Upper lobe of left lung (tissue), 6 donors: ENCODE measurements at places on chromosomes 13 and 19. TPM values are rescaled to one million over a fixed set of nuclear protein-coding genes. Genes with fewer than 3 reads are reported as not detected.
A peak's percentile ranks its signal among the peaks of the same experiment; 100 is the strongest.

Gene DIAPH3
- total RNA-seq, result 6.3 TPM

- DNase-seq, result no peak
These were observed 52.3 kb upstream of the PARP4 start for GRCh38 chr13:24564881-24565280.

Gene PRSS57
- not detected for total RNA-seq

DNA sequence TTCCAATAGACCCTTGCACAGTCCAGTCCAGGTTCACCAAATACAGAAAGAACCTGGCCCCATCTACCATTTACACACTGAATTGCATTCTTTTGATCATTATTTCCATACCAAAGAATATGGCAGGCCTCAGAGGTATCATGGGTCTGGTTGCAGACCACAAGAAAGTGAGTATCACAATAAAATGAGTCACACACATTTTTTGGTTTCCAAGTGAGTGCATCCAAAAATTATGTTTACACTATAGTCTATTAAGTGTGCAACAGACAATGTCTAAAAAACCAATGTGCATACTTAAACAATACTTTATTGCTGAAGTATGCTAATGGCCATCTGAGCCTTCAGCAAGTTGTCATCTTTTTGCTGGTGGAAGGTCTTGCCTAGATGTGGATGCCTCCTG lies 105.3 kb downstream of the SPACA7 start:
- no peak for DNase-seq

DNA sequence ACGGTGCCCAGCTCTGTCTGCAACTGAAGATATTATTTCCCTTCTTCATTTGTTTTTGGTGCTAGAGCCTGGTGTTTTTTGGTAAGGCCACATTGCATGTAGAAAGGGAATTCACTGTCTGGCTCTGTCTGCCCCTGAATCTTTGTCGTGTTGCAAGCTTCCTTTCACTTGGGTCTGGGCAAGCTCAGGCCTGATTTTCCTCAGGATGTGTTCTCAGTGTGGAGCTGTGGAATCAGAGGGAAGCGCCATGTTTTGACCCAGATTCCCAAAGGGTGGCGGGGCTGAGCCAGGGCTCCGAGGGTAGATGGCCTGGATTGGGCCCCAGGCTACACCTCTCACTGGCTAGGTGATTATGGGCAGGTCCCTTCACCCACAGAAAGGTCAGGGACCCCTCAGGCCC lies 8.6 kb downstream of the PRKCSH start:
- DNase-seq, result no peak

GRCh38 chr13:63774133-63774532 lies 2358.5 kb upstream of the PCDH20 start:
- no peak for DNase-seq

Gene CARD8
- total RNA-seq, result 49.2 TPM

Gene EXOC3L2
- total RNA-seq, result 3.1 TPM

DNA sequence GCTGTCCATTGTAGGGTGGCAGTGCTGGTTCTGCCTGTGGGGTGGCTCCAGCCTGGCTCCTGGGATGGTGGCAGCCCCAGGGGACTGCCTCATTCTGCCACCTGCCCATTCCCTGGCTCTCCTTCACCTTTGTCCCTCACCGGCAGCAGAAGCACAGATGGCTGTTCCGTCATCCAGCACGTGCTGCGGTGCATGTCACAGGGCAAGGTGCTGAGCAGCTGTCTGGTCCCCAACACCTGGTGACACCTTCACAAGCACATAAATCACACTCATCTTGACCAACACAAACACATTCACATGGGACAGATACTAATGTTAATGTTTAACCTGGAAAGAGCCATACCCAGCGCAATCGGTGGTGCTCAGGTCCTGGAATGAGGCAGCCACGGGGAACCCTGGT lies 126.8 kb downstream of the UQCRFS1 start:
- DNase-seq, result no peak

- no peak for DNase-seq
These were observed 62.0 kb downstream of the ZNF100 start for GRCh38 chr19:21705393-21705792.

DNA sequence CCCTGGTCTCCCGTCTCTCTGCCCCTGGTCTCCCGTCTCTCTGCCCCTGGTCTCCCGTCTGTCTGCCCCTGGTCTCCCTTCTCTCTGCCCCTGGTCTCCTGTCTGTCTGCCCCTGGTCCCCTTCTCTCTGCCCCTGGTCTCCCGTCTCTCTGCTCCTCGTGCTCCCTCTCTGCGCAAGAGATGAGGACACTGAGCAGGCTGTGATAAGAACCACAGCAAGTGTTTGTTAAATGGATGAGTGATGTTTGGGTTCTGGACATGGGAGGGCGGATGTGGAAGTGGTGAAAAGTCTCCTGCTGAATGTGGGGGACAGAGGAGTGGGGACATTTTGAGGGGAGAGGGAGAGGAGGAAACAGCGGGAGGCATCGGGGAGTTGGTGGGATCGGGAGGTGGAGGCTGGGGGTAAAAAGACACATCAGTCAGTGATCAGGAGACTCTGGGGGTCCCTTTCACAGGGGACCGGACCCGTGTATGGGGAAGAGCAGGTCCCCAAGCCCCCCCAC lies 8.0 kb downstream of the NPAS1 start:
- no peak for DNase-seq

Gene PEAK3
- total RNA-seq, result 5.2 TPM

- DNase-seq, result peak; percentile 33
These were observed 16.1 kb downstream of the CKM start for GRCh38 chr19:45306518-45307027.

Gene APOC4
- total RNA-seq, result not detected

DNA sequence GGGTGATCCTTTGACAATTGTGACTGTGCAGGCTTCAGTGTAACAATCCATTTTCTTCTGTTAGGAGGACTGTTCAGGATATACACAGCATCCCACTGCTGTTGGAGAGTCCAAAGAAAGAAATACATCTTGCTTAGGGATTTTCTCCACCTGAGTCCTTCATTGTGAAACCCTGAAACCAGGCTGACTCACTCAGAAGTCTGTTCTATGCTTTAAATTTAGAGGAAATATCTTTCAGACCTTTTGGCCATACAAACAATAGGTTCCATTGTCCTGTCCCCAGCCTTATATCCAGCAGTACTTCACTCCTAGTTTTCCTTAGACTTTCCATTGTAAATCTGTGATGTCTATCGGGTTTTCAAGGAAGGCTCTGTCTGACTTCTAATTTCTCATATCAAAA lies 379.1 kb downstream of the SUCLA2 start:
- DNase-seq, result no peak

DNA sequence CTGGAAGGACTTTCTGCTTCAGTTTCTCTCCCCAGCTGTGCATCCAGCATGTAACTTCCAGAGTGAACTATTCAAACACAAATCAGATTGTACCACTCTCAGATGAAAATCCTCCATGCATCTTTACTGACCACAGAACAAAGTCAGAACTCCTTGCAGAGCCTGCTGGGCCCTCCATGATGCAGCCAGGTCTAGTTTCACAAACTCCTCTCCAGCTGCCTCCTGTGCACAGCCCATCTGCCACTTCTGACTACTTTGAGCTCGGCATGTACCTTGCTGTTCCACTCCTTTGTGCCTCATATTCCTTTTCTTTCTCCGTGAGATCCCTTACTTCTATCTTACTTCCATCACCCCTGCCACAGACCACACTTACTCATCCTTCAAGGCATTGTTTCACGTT lies 31.4 kb downstream of the NALCN start:
- DNase-seq, result no peak

GRCh38 chr13:95647321-95647720 lies 2.8 kb upstream of the DZIP1 start:
- no peak for DNase-seq

DNA sequence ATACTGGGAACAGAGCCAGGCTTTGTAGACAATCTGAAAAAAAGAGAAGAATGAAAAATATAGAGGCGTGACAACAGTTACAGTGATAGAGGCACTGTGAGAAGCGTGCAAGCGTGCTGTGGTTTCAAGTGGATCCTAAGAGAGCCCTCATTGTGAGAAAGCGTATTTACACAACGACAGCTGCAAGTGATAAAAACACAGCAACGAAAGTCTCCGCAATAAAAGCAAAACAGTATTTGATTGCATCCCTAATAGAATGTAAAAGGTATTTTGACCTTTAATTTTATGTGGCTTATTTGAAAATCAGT lies 642.7 kb upstream of the ARGLU1 start:
- no peak for DNase-seq

Gene CLDND2
- total RNA-seq, result 3.0 TPM

DNA sequence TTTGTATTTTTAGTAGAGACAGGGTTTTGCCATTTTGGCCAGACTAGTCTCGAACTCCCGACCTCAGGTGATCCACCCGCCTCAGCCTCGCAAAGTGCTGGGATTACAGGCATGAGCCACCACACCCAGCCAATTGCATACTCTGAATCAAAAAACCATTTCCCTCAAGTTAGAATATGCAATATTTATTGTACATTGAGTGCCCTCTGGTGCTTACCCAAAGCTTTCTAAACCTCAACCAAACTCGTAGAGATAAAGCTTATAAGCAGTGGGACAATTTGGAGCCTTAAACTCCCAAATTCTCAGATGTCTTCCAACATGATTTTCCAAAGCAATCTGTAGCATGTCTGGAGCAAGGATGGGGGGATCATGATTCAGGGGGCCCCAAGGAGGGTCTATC lies 22.4 kb downstream of the RFXAP start:
- no peak for DNase-seq

Gene VSIG10L
- 1.5 TPM for total RNA-seq

DNA sequence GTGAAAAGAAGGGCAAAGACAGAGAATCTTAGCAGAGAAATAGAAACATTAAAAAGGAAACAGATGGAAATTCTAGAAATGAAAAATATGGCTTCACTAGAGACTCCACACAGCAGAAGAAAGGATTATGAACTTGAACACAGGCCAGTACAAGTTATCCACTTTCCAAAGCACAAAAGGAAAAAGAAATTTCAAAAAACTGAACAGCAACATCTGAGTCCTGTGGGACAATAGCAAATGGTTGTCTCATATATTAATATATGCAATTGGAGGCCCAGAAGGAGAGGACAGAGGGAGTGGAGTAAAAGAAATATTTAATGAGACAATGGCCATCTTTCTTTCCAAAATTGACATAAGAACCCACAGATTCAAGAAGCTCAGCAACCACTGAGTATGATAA lies 141.7 kb upstream of the GJB6 start:
- DNase-seq, result no peak

DNA sequence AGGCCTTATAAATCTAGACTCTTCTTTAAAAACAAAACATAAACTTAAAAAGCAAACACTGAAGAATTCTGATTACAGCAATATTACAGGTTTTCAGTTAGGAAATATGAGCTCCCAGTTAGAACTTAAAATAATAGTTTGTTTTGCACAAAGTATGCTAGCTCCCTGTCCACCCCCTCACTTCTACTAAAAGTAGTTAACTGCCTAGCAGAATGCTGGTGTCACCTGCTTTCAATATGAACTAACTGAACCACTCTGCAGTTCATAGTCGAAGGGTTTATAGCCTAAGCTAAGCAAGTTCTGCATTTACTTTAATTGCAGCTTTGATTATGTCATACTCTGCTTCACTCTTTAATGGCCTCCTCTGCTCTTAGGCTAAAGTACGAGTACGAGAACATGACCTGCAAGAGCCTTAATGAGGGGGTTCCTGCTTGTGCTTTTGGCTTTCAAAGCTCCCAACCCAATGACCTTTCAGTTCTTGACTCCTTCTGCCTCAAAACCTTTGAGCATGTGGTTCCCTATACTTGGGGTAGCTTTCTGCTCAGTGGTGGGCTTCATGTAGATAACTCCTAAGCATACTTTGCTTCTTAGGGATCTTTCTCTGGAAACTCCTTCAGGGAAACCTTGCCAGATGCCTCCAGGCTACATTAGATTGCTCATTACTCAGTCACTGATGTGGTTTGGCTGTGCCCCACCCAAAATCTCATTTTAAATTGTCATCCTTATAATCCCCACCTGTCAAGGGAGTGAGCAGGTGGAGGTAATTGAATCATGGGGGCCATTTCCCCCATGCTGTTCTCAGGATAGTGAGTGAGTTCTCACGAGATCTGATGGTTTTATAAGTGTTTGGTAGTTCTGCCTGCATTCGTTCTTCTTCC lies 278.9 kb upstream of the ARGLU1 start:
- DNase-seq, result no peak
